ENCODE measurements at places on chromosomes 1 and 21. TPM values are rescaled to one million over a fixed set of nuclear protein-coding genes. Genes with fewer than 3 reads are reported as not detected.
A peak's percentile ranks its signal among the peaks of the same experiment; 100 is the strongest.

The NBPF26 gene
- 7.2 TPM for total RNA-seq

The ENTREP3 gene
- 67.8 TPM for total RNA-seq

The PGLYRP3 gene
- not detected for total RNA-seq

DNA sequence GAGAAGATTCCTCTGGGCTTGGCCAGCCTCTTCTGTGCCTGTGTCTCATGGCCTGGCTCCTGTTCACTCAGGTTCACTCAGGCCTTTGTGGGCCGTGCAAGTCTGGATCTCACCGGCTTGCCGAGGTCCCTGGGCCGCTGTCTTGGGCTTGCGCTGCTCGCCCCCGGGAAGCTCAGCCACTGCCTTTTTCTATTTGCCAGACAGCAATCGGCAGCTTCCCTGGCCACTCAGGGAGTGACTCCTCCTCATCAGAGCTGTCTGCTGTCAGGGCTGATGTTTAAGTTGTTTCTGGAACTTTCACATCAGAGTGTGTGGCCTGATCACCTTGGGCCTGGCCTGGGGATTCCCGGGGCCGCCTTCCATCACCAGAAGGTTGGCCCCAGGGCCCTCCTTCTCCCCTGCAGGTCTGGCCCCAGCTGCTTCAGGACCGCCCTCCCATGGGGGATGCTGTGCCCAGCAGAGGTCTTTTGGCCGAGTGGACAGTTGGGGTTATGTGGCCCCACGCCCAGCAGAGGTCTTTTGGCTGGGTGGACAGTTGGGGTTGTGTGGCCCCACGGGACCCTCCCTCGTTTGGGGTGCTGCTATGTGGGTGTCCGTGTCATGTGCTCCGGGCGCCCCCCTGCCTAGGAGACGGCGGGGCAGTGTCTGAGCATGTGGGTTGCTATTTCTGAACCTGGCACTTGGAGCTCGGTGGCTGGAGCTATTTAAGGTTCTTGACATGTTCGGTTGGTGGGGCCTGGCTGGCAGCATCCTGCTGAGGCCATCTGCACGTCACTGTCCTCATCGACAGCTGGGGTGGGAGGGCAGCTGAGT is 12.5 kb downstream of the SLX9 start:
- H3K4me3 ChIP-seq, result no peak overlapping the region
- H3K27me3 ChIP-seq, result no peaks in the 10 kb centered on the region
- H3K4me1 ChIP-seq, result 0 out of 2 replicates have a peak, but pooled peaks cover 2% of the 10 kb centered on the region
- DNase-seq, result no peak
- no peak overlapping the region for H3K27ac ChIP-seq

- H3K4me3 ChIP-seq, result no peak overlapping the region
- H3K27ac ChIP-seq, result no peak overlapping the region
- H3K36me3 ChIP-seq, result peaks cover 36% of the 10 kb centered on the region
Measured at GRCh38 chr21:46115441-46116188, 17.7 kb downstream of the COL6A2 start.

The COL6A2 gene
- 138 TPM for total RNA-seq

GRCh38 chr1:29256979-29257804 is 20.9 kb downstream of the PTPRU start:
- peak overlapping the region; percentile 6 for H3K4me3 ChIP-seq
- H3K27ac ChIP-seq, result peak overlapping the region; percentile 25
- peak; percentile 24 for DNase-seq
- no peaks in the 10 kb centered on the region for H3K36me3 ChIP-seq

The TOMM40L gene
- total RNA-seq, result 13.0 TPM

The FAM163A gene
- total RNA-seq, result 0.07 TPM

- no peaks in the 10 kb centered on the region for H3K27me3 ChIP-seq
- DNase-seq, result no peak
- peaks cover 7% of the 10 kb centered on the region for H3K36me3 ChIP-seq
Measured at GRCh38 chr21:46067505-46068201, 30.3 kb upstream of the COL6A2 start.

GRCh38 chr1:204128964-204129896 is 22.6 kb downstream of the ETNK2 start:
- peak overlapping the region; percentile 57 for H3K4me3 ChIP-seq
- peaks cover 47% of the 10 kb centered on the region for H3K4me1 ChIP-seq
- peak overlapping the region; percentile 85 for H3K27ac ChIP-seq

The ANGPTL3 gene
- total RNA-seq, result not detected
